ENCODE measurements at places on chromosomes 13 and 19. TPM values are rescaled to one million over a fixed set of nuclear protein-coding genes. Genes with fewer than 3 reads are reported as not detected.

KLK7 gene
- total RNA-seq, result not detected

ZNF540 gene
- total RNA-seq, result 0.34 TPM

DNA sequence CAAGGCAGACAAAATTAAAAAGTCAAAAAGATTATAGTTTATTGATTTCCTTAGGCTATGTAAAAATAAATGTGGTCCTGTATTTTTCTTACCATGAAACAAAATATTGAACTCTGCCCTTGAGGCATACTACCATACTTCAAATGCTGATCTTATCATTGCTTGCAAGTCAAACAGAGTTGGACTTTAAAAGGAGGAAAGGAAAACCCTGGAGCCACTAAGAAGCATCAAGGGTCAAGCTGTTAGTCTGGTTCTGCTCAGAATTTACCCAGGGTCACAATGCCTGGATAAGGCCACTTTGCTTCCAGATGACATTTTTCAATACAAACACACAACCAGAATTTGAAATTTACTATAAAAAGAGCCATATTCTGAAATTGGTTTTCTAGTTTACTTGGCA lies 2.2 kb upstream of the FREM2 start:
- DNase-seq, result no peak

DNA sequence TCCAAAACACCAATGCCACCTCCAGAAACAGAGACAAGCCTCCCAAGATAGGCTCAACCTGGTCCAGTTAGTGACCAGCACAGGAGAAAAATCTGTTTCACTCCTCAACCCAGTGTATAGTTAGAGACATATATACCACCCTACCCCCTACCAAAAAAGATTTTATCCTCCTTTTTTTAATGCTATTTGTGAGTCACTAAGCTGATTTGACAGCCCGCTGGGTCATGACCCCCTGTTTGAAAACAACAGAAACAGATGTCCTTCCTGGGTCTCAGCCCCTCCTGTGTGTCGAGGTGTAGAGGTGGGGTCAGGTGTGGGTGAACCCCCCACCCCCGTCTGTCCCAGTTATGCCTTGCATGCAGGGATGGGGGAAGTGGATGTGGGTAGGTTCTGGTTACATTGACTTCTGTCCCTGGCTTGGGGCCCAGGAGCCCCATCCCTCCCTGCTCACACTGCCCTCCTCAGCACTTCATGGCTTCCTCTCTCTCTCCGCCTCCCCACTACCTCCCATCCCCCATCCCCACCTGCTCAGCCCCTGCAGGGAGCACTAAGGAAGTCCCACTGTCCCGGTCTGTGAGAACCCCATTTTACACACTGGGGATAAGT lies 14.0 kb upstream of the TOMM40 start:
- DNase-seq, result no peak

GRCh38 chr13:51636349-51636890 lies 52.2 kb downstream of the WDFY2 start:
- no peak for DNase-seq

- DNase-seq, result no peak
These were observed 41.1 kb upstream of the RGCC start for GRCh38 chr13:41416276-41416675.
